Activated T-helper 2 cell treated with anti-CD3 and anti-CD28 coated beads, Interferon-gamma antibody, Interleukin-2, Interleukin-4, amounts not matched to agents 10 μg/mL and 5 μg/mL and 100 μg/mL, durations not matched to agents 14 hours and 24 hours and 36 hours (primary cell): ENCODE measurements at places on chromosomes 3 and 15. TPM values are rescaled to one million over a fixed set of nuclear protein-coding genes. Genes with fewer than 3 reads are reported as not detected.

Gene ST6GAL1
- 78.1 and 85.9 TPM in 2 replicates for total RNA-seq

Gene PLSCR2
- total RNA-seq, result not detected in 2 replicates

Gene CPEB1
- not detected in 2 replicates for total RNA-seq

DNA sequence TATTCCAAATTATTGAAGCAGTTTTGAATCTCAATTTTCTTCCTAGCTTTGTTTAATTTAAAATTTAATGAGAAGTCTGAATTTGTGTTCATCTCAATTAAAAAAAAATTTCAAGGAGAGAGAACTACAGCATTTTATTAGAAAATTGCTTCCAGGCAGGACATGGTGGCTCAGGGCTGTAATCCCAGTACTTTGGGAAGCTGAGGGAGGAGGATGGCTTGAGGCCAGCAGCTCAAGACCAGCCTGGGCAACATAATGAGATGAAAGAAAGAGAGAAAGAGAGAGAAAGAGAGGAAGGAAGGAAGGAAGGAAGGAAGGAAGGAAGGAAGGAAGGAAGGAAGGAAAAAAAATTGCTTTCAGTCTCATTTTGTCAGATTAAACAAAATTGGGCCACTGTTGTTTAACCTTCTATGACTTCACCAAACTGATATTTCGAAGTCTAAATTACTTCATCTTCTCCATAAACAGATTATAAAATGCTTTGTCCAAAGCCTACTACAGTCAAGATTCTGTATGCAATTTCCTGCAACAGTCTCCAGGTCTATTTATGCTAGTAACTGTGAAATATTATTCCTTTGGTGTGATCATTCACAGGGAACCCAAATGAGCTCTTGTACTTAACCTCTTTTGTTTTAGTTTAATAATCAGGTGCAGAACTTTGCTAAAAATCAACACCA lies 6.6 kb upstream of the ABHD6 start:
- no peak for DNase-seq

DNA sequence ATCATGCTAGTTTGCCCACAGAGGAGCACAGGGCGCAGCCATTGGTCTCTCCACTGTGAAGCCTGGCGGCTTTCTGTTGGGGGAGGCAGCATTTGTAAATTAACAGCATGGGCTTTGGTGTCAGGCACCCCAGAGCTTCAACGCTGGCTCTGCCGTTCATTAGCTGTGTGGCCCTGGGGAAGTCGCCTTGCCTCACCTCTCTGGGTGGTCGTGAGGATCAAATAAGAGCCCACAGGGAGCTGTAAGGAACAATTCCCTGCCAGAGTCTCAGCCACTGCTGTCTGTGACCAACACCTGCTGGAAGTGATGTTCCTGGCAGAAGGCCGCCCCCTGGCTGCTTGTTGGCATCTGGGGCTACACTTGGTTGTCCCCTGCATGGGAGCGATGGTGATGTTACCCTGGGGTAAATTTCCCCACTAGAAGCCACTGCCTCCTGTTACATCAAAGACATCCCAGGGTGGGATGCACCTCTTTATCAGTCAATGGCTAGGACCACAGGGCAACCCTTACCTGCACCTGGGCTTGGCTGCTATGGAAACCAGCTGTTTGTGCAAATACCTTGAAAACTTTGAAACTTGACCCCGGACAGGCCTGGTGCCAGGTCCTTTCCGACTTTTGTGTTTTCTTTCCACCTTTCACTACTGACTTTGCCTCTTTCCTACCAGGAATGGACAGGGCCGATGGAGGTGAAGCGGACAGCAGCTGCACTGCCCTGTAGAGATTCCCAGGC lies 36.9 kb downstream of the DNASE1L3 start:
- no peak for DNase-seq

- DNase-seq, result no peak
These were observed 30.4 kb downstream of the TIPIN start for GRCh38 chr15:66326051-66326450.
